ENCODE measurements at places on chromosomes 5 and 9. TPM values are rescaled to one million over a fixed set of nuclear protein-coding genes. Genes with fewer than 3 reads are reported as not detected.

DNA sequence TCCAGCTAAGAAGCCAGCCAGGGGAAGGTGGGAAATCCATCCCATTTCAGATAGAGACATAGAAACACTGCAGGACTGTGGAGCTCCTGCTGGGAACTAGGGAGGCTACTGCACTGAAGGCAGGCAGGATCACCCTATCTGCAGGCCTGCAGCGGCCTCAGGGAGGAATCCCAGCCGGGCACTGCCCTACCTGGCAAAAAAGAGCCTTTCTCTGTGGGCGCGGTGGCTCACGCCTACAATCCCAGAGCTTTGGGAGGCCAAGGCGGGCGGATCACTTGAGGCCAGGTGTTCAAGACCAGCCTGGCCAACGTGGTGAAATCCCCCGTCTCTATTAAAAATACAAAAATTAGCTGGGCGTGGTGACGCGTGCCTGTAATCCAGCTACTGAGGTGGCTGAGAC lies 71.4 kb upstream of the PHYKPL start:
- no peak overlapping the region for H3K4me3 ChIP-seq
- H3K36me3 ChIP-seq: no peaks in the 10 kb centered on the region
- no peaks in the 10 kb centered on the region for H3K4me1 ChIP-seq
- no peak overlapping the region for H3K27ac ChIP-seq
- DNase-seq: no peak

GRCh38 chr9:114089206-114089840 lies 9.8 kb downstream of the KIF12 start:
- H3K27ac ChIP-seq: no peak overlapping the region
- H3K36me3 ChIP-seq: no peaks in the 10 kb centered on the region
- no peak overlapping the region for H3K4me3 ChIP-seq
- H3K4me1 ChIP-seq: no peaks in the 10 kb centered on the region
- DNase-seq: no peak
- H3K27me3 ChIP-seq: no peaks in the 10 kb centered on the region

DNA sequence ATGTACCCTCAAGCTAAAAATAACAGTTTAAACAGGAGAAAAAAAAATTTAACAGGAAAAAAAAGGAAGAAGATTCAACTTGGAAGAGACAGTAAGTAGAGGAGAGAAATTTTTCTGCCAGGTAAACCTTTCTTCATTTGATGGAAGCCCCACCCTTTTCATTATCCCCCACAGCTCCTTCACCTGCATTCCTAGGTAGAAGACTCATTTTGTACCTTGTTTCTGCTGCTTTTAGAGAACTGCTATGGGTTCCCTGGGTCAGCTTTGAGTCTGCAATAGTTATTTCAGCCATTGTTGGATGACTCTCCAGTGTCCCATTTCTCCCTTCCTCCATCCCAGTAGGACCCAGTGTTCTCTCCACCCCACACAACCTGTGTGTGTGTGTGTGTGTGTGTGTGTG lies 74.1 kb upstream of the CPEB4 start:
- DNase-seq: no peak
- H3K27ac ChIP-seq: no peak overlapping the region
- H3K36me3 ChIP-seq: no peaks in the 10 kb centered on the region
- no peak overlapping the region for H3K4me3 ChIP-seq
- H3K4me1 ChIP-seq: no peaks in the 10 kb centered on the region
- no peaks in the 10 kb centered on the region for H3K27me3 ChIP-seq

DNA sequence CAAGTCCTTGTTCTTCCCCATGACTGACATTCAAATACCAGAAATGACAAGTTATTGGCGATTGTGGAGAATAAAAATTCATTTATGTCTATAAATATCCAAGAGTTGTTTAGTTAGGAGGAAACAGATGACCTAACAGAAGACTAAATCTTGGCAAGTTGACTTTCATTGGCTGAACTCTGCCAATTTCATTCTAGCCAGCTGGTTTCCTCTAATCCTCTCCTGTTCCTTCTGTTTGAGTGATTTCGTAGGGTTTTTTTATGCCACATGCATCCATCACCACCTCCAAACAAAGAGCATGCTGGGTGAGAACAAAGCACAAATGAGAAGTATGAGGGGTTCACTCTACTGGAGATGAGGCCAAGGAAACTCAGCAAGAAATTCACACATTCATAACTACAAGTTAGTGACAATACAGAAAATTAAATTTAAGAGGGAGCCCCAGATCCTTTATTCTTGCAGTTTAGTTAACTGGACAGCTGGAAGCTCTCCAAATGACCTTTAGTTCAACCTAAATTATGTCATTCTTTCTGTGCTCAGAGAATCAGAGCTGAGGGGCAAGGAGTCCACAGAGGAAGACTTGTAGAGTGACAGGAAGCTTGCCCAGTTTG lies 932.0 kb downstream of the TLE4 start:
- peaks cover 4% of the 10 kb centered on the region for H3K4me1 ChIP-seq
- H3K27ac ChIP-seq: no peak overlapping the region
- H3K4me3 ChIP-seq: no peak overlapping the region
- no peaks in the 10 kb centered on the region for H3K27me3 ChIP-seq
- DNase-seq: peak; percentile 20

The MAP1B gene
- 134 TPM for total RNA-seq

GRCh38 chr5:65394087-65394486 lies 87.6 kb downstream of the ADAMTS6 start:
- H3K4me3 ChIP-seq: no peak overlapping the region
- no peaks in the 10 kb centered on the region for H3K36me3 ChIP-seq
- no peak overlapping the region for H3K27ac ChIP-seq
- H3K4me1 ChIP-seq: no peaks in the 10 kb centered on the region

DNA sequence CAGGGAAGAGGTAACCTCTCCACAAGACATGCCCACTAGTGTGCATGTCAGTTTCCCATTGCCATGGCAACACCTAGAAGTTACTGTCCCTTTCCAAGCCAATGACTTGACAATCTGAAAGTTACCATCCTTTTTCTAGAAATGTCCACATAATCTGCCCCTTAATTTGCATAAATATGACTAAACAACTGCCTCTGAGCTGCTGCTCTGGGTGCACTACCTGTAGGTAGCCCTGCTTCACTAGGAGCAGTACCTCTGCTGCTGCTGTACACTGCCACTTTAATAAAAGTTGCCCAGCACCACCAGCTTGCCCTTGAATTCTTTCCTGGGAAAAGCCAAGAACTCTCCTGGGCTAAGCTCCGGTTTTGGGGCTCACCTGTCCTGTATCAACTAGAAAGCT lies 392.4 kb downstream of the NTRK2 start:
- no peaks in the 10 kb centered on the region for H3K36me3 ChIP-seq
- no peak overlapping the region for H3K27ac ChIP-seq
- H3K4me3 ChIP-seq: no peak overlapping the region
- no peaks in the 10 kb centered on the region for H3K4me1 ChIP-seq
- H3K27me3 ChIP-seq: no peaks in the 10 kb centered on the region

DNA sequence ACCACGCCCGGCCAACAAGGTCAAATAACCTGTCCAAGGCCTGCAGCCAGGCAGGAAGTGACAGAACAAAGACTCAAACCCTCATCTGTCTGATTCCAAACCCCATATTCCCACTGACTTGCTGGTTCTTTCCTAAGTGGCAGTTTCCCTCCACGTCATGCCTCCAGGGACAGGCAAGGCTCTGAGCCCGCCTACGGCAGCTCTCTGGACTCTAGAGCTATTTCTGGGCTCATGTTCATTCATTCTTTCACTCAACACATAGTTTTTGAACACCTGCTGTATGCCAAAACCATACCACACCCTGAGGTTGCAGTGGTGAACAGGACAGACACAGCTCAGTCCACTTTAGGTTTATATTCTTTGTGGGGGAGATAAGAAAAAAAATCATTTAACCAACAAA lies 5.2 kb upstream of the FBP1 start:
- no peaks in the 10 kb centered on the region for H3K36me3 ChIP-seq
- no peaks in the 10 kb centered on the region for H3K4me1 ChIP-seq
- no peak for DNase-seq
- peaks cover 11% of the 10 kb centered on the region for H3K27me3 ChIP-seq
- H3K27ac ChIP-seq: no peak overlapping the region
- H3K4me3 ChIP-seq: no peak overlapping the region

GRCh38 chr9:16884952-16885513 lies 14.6 kb upstream of the BNC2 start:
- no peak overlapping the region for H3K4me3 ChIP-seq
- H3K4me1 ChIP-seq: no peaks in the 10 kb centered on the region
- H3K27ac ChIP-seq: no peak overlapping the region
- H3K27me3 ChIP-seq: no peaks in the 10 kb centered on the region
- H3K36me3 ChIP-seq: no peaks in the 10 kb centered on the region

- no peaks in the 10 kb centered on the region for H3K36me3 ChIP-seq
- peaks cover 3% of the 10 kb centered on the region for H3K27me3 ChIP-seq
- no peak overlapping the region for H3K27ac ChIP-seq
- H3K4me3 ChIP-seq: no peak overlapping the region
Measured at GRCh38 chr5:128264564-128265360, 181.2 kb downstream of the SLC12A2 start.

- no peaks in the 10 kb centered on the region for H3K36me3 ChIP-seq
- H3K27ac ChIP-seq: no peak overlapping the region
- no peaks in the 10 kb centered on the region for H3K4me1 ChIP-seq
- DNase-seq: no peak
- no peak overlapping the region for H3K4me3 ChIP-seq
Measured at GRCh38 chr5:97131921-97132320, 10.5 kb downstream of the LIX1 start.

The TMEM174 gene
- not detected for total RNA-seq

GRCh38 chr9:91515074-91515687 lies 91.5 kb upstream of the NFIL3 start:
- DNase-seq: peak; percentile 65
- no peaks in the 10 kb centered on the region for H3K27me3 ChIP-seq
- H3K36me3 ChIP-seq: no peaks in the 10 kb centered on the region
- H3K27ac ChIP-seq: no peak overlapping the region
- H3K4me1 ChIP-seq: no peaks in the 10 kb centered on the region

GRCh38 chr5:132411304-132412013 lies 41.9 kb downstream of the SLC22A5 start:
- no peaks in the 10 kb centered on the region for H3K36me3 ChIP-seq
- H3K27me3 ChIP-seq: no peaks in the 10 kb centered on the region
- peaks cover 10% of the 10 kb centered on the region for H3K4me1 ChIP-seq
- no peak for DNase-seq
- H3K4me3 ChIP-seq: peak overlapping the region; percentile 82

GRCh38 chr9:133991964-133992779 lies at the start of gene VAV2:
Gene VAV2 (minus strand): TSS chr9:133992324. CDS start chr9:133992278, 46 bp downstream.
- no peaks in the 10 kb centered on the region for H3K27me3 ChIP-seq
- no peaks in the 10 kb centered on the region for H3K36me3 ChIP-seq
- DNase-seq: peak; percentile 62
- H3K27ac ChIP-seq: peak within 1 kb of the TSS; percentile 88

The PCDHGA10 gene
- total RNA-seq: 3.6 TPM

All from A673 (cell line).